ENCODE measurements at places on chromosomes 7 and 10.

GRCh38 chr10:42951486-42952251, 125.2 kb upstream of the RET start:
- DNase-seq, result peak; percentile 12

GRCh38 chr10:55630491-55631056, 730.5 kb downstream of the ZWINT start:
- DNase-seq, result peak; percentile 66

DNA sequence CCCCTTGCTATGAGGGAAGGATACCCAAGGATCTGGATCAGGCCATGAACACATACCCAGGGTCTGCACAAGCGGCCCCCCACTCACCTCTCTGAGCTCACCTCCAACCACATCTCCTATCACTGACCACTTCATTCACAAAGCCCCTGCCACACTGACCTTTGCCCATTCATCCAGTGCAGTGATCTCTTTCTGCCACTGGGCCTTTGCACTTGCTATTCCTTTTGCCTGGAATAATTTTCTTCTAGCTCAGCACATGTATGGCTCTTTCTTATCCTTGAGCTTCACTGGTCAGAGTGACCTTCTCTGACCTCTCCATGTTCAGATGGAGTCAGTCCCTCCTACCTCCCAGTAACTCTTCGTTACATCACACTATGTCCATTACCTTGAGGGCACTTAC, 48.3 kb downstream of the ADRA2A start:
- no peak for DNase-seq

GRCh38 chr10:29784175-29784773, 149.5 kb upstream of the SVIL start:
- peak; percentile 58 for DNase-seq

DNA sequence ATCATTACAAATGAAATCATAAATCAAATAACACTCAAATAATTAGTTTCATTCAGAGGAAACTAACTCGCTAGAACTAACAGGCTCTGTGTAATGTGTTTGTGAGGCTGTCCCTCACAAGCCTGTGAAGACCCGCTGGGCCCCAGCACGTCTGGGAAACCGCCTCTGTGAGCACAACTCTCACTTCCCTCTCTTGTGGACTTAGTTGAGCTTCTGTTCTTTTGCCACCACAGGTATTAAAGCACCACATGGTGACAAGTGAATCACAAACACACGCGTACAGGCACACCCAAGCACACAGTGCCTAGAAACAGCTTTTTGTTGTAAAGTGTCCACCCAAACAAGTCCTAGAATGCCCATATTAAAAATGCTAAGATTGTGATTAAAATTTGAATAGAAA, 51.0 kb downstream of the ZNF777 start:
- no peak for DNase-seq

- no peak for DNase-seq
Observed at GRCh38 chr10:109207361-109207760, 716.0 kb downstream of the XPNPEP1 start.

DNA sequence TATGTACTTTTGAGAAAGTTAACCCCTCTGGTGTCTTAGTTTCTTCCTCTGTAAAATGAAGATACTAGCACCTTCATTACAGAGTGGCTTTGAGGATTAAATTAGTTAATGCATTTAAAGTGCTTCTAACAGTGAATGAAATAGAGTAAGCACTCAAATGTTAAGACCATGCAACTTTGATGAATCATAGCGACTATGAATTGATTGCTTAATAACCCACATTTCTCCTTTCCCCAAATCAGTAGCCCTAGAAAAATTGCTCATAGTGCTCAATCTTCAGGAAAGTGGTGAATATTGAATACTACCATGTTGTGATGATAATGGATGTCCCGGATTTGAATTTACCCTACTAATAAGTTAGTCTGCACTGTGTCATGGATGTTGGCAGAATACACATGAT, 48.1 kb downstream of the CD36 start:
- no peak for DNase-seq

DNA sequence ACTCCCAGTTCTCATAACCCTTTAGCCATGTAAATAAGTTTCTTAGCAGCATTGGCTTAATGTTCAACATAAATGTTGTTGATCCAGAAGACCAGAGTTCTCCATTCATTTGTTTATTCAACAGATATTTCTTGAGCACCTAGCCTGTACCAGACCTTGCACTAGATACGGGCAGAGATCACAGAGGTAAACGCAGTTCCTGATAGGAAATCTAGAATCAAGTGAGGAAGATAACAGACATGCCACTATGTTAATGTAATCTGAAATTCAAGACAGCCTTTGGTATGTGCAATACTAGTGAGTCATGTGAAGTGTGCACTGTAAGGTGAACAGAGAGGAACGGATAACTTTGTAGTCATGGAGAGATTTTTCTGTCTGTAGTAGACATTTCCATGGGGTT, 3.0 kb downstream of the BUB3 start:
- no peak for DNase-seq

GRCh38 chr7:139382439-139382838, 22.7 kb downstream of the LUC7L2 start:
- no peak for DNase-seq

- no peak for DNase-seq
Observed at GRCh38 chr7:82375129-82375528, 68.4 kb downstream of the CACNA2D1 start.

DNA sequence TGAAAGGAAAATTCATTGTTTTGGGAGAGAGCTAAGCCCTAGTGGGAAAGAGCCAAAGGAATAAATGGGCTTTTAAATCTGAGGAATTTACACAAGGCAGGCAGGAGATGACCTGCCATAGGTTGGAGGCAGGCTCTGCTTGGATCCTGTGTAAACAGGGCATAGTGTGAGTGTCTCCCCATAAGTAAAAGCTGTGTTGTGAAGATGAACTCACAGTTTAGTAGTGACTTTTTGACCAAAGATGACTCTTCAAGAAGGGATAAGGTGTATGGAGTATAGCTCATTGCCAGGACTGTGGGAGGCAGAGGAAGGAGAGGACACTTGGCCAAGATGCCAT, 63.2 kb downstream of the KAT6B start:
- DNase-seq, result no peak

- no peak for DNase-seq
Observed at GRCh38 chr10:121791761-121792160, 136.1 kb downstream of the ATE1 start.

- no peak for DNase-seq
Observed at GRCh38 chr10:54434782-54435181, 366.2 kb downstream of the PCDH15 start.

DNA sequence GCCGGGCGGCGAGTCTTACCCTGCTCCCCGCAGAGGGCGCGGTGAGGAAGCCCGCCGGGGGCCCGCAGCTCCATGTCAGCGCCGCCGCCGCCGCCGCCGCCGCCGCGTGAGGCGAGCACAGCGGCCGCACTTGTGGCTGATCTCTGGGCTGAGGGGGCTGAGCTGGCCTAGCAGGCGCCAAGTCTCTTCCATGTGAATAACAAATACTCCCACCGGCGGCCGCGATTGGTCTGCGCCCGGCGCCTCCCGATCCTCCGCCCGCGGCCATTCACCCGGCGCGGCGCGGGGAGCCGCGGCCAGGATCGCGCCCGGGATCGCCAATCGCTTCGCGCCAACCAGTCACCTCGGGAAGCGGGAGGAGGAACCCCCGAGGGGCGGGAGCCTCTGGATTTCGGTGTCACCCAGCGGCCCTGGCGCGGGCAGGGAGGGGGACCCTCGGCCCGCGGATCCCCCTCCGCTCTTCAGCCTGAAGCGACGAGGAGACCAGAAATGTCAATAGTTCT, at the start of gene GRM8:
Gene GRM8, minus strand, starts transcription at position 164 of the 503 bp plus-strand sequence.
- DNase-seq, result peak; percentile 35

- no peak for DNase-seq
Observed at GRCh38 chr10:488081-488932, 201.2 kb downstream of the DIP2C start.

- no peak for DNase-seq
Observed at GRCh38 chr7:146129296-146129695, 12.7 kb downstream of the CNTNAP2 start.

GRCh38 chr7:14936554-14936953, 34.0 kb upstream of the DGKB start:
- DNase-seq, result no peak

- DNase-seq, result no peak
Observed at GRCh38 chr10:44264244-44264643, 120.7 kb downstream of the CXCL12 start.

- no peak for DNase-seq
Observed at GRCh38 chr7:157411580-157411979, 74.8 kb downstream of the DNAJB6 start.

GRCh38 chr10:4426866-4427265, 399.1 kb upstream of the AKR1E2 start:
- DNase-seq, result no peak

GRCh38 chr7:70303309-70303708, 705.0 kb downstream of the AUTS2 start:
- DNase-seq, result no peak

DNA sequence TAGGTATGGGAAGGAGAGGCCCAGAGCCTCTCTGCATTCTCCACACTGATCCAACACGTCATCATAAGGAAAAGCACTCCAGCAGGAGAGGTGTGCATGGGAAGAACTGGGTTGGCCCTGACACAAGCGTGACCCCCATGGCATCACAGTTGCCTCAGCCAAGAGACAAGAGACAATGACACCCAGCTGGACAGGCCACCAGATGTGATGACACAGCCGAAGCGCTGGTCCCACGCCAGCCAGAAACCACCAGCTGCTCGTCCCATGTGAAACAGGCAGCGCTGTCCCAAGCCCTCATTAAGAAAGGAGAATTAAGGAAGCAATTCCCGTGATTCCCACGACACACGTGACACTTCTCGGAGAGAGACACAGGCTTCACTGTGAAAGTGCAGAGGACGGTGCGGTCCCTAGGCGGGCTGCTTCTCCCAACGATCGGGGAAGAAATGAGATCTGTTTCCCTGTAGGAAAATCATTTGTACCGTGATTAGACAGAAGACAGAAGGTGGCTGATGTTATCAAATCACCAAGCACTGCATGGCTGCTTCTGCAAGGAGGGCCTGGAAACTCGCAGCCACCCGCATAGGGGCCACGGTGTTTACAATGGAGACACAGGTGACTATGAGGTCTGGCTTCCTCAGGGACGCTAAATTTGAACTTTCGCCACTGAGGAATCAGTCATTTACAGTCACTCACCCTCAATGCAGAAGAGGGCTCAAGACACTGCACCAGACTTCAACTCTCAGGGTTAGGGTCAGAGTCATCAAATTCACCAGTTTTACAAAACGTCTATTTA, 74.5 kb downstream of the DIP2C start:
- DNase-seq, result peak; percentile 62

DNA sequence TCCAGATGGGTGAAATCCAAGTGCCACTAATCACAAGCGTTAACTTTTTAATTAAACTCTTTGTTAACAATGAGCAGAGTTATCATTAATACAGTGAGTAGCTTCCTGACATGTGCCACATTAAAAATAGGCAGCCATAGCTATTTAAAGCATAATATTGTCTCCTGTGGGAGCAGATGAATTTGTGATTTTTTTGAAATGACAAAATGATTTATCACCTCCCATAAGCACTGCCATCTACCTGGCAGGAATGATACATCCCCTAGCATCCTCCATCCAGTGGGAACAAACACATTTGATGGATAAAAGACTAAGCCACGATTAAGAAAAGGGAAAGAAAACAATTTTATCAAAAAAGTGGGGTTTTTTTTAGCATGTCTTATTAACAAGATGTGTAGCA, 162.3 kb upstream of the PLXDC2 start:
- no peak for DNase-seq

DNA sequence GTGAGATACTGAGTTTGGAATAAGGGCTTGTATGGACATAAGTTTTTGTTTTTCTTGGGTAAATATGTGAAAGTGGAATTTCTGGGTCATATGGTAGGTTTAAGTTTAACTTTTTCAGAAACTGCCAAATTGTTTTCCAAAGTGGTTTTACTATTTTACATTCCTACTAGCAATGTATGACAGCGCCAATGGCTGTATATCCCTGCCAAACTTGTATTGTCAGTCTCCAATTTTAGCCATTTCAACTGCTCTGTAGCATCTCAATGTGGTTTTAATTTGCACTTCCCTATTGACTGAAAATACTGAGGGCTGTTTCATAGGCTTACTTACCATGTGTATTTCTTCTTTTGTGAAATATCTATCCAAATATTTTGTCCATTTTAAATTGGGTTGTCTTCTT, 90.5 kb upstream of the ZNF32 start:
- no peak for DNase-seq

DNA sequence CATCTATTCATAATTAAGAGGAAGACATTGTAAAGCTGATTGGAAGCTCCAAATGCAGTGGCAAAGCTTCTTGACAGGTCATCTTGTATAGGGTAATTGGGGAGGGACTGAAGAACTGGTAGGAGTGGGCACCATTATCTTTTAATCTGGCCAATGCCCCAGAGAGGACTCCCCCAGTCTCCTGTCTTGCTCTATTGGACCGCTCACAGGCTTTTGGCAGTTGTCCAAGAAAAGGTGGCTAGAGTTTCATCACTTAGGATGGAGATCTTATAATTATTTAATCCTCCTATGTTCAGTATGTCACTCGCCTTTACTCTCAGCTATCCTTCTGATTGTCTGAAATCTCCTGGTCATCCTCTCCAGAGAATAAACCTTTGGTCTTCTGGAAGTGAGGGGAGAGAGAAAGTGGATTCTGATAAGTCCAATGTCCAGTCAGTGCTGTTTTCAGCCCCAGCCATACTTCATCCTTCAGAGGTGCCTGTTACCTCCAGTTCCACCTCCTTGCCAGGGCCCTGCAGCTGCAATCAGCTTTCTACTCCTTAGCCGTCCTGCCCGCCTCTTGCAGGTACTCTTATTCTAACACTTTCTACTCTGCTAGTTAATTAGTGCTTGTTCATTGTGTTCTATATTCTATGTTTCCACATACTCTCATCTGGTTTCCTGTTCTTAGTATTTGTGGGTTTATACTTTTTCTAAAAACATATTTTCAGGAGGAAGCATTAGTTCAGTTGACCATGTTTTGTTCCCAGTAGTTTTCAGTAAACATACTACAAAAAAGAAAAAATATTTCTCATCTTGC, 241.6 kb downstream of the NSUN6 start:
- no peak for DNase-seq

DNA sequence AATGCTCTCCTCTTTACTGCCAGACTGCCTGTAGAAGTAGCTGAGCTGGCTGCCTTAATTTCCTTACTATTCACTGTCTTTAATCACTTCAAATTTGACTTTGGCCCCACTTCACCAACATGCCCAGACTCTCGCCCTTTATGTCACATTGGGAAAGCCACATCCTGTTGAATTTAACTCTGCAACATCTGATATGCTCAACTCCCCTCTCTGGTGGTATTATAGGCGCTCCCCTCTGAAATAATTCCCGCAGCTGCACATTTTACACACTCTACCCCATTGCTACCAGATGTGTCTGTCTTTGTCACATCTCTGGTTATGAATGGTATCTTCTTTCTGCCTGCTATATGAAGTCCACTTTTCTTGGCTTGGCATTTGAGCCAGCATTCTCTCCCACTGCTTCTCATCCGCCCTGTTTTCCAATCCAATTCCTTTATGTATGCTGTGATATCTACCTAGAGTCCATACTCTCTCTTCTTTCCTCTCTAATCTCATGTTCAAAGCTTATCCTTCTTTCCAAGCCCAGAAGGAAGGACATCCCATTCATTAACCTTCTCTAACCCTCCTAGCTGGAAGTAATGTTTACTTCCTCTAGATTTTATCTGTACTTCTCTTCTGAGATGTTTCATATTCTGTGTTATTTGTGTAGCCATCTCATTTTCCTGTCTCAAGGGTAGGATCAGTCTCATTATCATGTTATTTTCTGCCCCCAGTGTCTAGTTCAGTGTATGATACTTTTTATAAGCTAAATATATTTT, 134.5 kb downstream of the ST7 start:
- no peak for DNase-seq

- no peak for DNase-seq
Observed at GRCh38 chr10:133165556-133166503, 5.8 kb downstream of the KNDC1 start.

GRCh38 chr7:155000795-155001194, 2.1 kb downstream of the PAXIP1 start:
- no peak for DNase-seq
